ENCODE measurements at places on chromosomes 12 and 14. TPM values are rescaled to one million over a fixed set of nuclear protein-coding genes. Genes with fewer than 3 reads are reported as not detected.
A peak's percentile ranks its signal among the peaks of the same experiment; 100 is the strongest.

GRCh38 chr12:95739561-95740313, 50.8 kb downstream of the NTN4 start:
- no peaks in the 10 kb centered on the region for H3K36me3 ChIP-seq
- DNase-seq: no peak
- no peaks in the 10 kb centered on the region for H3K27me3 ChIP-seq
- H3K4me1 ChIP-seq: no peaks in the 10 kb centered on the region
- no peak overlapping the region for H3K4me3 ChIP-seq

- peaks cover 12% of the 10 kb centered on the region for H3K36me3 ChIP-seq
- no peaks in the 10 kb centered on the region for H3K27me3 ChIP-seq
- no peaks in the 10 kb centered on the region for H3K4me1 ChIP-seq
- DNase-seq: no peak
- no peak overlapping the region for H3K27ac ChIP-seq
These were observed 2.1 kb upstream of the AKAP5 start for GRCh38 chr14:64463195-64463594.

DNA sequence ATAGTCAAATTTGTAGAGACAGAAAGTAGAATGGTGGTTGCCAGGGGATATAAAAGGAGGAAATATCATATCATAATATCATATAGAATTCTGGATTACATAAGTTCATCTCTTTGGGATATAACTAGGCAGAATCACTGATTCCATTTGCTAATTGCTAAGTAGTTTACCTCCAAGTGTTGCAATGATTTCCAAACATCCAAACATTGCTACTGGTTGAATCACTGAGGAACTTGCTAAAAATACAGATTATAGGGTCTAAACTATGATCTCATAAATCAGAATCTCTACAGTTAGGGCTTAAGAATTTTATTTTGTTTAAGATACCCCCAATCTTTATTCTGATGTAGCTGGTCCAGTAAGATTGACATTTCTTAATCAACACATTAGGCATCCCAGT, 16.1 kb upstream of the TAS2R42 start:
- no peak overlapping the region for H3K4me3 ChIP-seq
- no peak overlapping the region for H3K27ac ChIP-seq
- no peaks in the 10 kb centered on the region for H3K4me1 ChIP-seq
- H3K36me3 ChIP-seq: peaks cover 2% of the 10 kb centered on the region

DNA sequence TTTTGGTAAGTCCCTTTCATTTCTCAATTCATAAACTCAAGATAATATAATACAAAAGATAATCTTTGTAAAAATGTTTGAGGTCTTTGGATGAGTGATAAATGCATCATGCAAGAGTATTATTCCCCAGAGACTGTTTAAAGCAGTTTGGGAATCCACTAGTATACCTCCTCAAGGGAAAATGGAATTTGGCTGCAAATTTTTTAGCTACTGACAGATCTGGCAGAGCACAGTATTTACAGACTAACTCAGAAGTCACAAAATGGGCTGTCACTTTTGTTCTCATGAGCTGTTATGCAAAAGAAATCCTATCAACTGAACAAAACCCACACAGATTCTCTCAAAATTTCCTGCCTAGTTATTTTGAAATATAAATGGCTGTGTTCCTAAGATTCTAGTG, 9.9 kb downstream of the SPIC start:
- no peak overlapping the region for H3K4me3 ChIP-seq
- no peaks in the 10 kb centered on the region for H3K27me3 ChIP-seq
- no peaks in the 10 kb centered on the region for H3K36me3 ChIP-seq
- H3K27ac ChIP-seq: no peak overlapping the region
- DNase-seq: no peak

- no peaks in the 10 kb centered on the region for H3K27me3 ChIP-seq
- no peak overlapping the region for H3K4me3 ChIP-seq
- H3K4me1 ChIP-seq: peaks cover 5% of the 10 kb centered on the region
These were observed 121.2 kb downstream of the PRICKLE1 start for GRCh38 chr12:42468341-42468821.

DNA sequence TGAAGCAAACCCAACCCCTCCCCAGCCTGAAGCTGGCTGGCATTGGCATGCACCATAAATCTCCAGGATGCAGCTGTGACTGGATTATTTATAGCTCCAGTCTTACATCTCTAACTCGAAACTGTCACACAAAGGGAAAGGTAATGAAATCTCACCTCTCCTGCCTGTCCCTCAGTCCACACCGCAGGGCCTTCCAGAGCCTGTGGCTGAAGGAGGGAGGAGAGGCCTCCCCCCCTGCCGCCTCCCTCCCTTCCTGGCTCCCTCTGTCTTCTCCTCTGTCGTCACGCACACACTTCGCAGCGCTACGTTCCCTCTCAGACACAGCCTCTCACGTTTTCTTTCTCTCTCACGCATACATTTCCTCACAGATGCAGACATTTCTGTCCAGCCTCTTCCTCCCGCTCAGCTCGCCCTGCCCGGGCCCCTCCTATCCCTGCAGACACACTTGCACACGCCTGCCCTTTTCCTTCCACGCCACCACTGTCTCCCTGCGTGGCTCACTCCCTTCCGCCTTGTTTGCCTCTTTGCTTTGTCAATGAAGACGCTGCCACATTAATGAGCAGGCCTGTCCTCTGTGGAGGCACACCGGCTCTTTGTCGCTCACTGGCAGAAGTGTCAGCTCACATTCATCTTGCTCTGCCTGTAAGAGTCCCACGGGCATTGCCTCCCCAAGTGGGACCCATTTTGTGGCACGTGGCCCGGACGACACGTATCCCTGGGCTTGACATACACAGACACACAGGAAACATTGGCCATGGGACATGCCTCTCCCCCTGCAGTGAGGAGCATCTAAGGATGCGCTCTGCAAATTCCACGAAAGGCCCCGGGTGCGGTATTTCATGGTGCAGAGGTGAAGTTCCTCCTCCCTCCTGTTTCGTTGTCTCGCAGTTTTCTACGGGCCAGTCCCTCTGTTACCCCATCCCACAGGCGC, 27.9 kb downstream of the IRF2BPL start:
- peaks cover 17% of the 10 kb centered on the region for H3K4me1 ChIP-seq
- H3K36me3 ChIP-seq: no peaks in the 10 kb centered on the region
- no peaks in the 10 kb centered on the region for H3K27me3 ChIP-seq
- no peak overlapping the region for H3K4me3 ChIP-seq

DNA sequence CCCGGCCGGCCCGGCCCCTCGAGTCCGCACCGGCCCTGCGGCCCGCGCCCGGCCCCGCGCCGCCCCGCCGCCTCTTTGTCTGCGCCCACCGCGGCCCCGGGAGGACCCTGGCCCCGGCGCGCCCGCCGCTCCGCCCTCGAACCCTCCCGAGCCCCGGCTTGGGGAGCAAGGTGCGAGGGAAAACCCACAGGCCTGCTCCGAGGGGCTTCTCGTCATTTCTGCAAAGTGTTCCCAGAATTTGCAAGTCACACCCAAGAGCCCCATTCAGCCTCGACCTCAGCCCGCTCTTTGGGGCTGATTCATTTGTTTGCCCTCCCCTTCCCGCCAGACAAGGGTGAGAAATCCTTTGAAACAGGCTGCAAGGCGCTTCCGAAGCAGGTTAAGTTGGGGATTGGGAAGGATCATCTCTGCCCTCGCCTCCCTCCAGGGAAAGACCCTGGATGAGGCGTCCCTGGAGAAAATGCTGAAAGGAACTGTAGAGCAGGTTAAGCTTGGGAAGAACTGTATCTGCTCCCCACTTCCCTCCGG, 325 bp upstream of the CLIP1 start:
- peak overlapping the region; percentile 79 for H3K4me3 ChIP-seq
- no peaks in the 10 kb centered on the region for H3K27me3 ChIP-seq
- H3K4me1 ChIP-seq: no peaks in the 10 kb centered on the region
- no peaks in the 10 kb centered on the region for H3K36me3 ChIP-seq

DNA sequence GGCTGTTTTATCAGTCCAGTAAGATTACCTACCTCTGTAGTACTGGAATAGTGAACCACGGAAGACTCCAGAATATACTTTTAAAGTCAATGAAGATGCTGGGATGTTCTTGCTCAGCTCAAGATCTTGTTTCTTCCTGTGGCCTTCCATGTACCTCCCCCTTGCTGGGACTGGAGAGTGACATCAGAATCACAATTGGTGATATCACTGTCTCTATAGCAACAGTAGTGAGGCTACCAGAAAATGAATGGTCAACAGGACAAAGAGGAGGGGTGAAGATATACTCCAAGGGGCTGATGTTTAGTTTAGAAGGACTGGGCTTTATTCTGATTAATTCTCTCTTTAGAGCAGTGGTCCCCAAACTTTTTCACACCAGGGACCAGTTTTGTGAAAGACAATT, 3.8 kb downstream of the AKAP3 start:
- H3K27me3 ChIP-seq: no peaks in the 10 kb centered on the region
- H3K4me1 ChIP-seq: no peaks in the 10 kb centered on the region
- H3K27ac ChIP-seq: no peak overlapping the region
- H3K4me3 ChIP-seq: no peak overlapping the region

- H3K27ac ChIP-seq: no peak overlapping the region
- DNase-seq: no peak
- peaks cover 7% of the 10 kb centered on the region for H3K4me1 ChIP-seq
- H3K4me3 ChIP-seq: no peak overlapping the region
- peaks cover 23% of the 10 kb centered on the region for H3K27me3 ChIP-seq
These were observed 91.9 kb downstream of the DPF3 start for GRCh38 chr14:72801836-72802587.

GRCh38 chr14:100708425-100709288, 18.0 kb upstream of the DLK1 start:
- no peaks in the 10 kb centered on the region for H3K4me1 ChIP-seq
- DNase-seq: peak; percentile 94

- no peak for DNase-seq
- H3K36me3 ChIP-seq: no peaks in the 10 kb centered on the region
- H3K27me3 ChIP-seq: no peaks in the 10 kb centered on the region
These were observed 336.0 kb upstream of the SOX5 start for GRCh38 chr12:24285448-24285847.

DNA sequence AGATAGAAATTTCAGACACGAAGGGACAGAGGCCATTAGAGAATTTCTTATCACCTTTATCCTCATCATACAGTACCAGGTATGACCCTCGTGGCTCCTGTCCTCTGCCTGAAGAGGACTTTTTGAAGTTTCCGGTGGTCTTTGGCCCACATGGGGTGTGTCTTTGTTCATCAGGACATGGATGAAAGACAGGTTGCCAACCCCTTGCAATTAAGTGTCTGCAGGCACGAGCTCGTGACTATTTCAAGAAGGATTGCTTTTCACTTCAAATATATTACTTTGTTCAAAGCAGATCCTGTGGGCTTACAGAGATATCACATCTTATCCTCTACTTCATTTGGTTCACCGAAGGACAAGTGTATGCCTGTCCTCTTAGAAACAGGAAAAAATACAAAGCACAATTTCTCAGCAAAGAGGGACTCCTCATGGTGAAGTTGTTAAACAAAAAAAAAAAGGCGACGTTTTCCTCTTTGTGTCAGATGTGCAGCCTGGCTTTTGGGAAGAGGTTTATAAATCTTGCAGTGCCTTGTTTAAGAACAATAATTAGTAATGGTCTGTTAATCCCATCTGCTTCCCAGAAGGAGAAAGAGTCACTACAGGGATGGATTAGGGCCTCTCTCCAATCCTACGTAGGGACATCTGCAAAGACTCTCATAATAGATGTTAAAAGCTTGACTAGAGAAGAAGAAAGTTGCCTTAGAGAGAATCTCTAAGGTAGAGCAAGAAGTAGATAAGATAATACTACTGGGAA, 13.5 kb upstream of the FAM234B start:
- no peaks in the 10 kb centered on the region for H3K27me3 ChIP-seq
- H3K27ac ChIP-seq: no peak overlapping the region
- no peak for DNase-seq
- H3K4me3 ChIP-seq: no peak overlapping the region
- no peaks in the 10 kb centered on the region for H3K36me3 ChIP-seq

GRCh38 chr14:61559641-61560201, 135.6 kb upstream of the HIF1A start:
- no peaks in the 10 kb centered on the region for H3K4me1 ChIP-seq
- no peaks in the 10 kb centered on the region for H3K36me3 ChIP-seq
- no peak overlapping the region for H3K4me3 ChIP-seq
- H3K27me3 ChIP-seq: no peaks in the 10 kb centered on the region
- H3K27ac ChIP-seq: no peak overlapping the region
- peak; percentile 39 for DNase-seq

GRCh38 chr12:49777341-49777740, 36.0 kb downstream of the TMBIM6 start:
- no peak overlapping the region for H3K4me3 ChIP-seq
- H3K36me3 ChIP-seq: no peaks in the 10 kb centered on the region
- H3K27ac ChIP-seq: no peak overlapping the region

DNA sequence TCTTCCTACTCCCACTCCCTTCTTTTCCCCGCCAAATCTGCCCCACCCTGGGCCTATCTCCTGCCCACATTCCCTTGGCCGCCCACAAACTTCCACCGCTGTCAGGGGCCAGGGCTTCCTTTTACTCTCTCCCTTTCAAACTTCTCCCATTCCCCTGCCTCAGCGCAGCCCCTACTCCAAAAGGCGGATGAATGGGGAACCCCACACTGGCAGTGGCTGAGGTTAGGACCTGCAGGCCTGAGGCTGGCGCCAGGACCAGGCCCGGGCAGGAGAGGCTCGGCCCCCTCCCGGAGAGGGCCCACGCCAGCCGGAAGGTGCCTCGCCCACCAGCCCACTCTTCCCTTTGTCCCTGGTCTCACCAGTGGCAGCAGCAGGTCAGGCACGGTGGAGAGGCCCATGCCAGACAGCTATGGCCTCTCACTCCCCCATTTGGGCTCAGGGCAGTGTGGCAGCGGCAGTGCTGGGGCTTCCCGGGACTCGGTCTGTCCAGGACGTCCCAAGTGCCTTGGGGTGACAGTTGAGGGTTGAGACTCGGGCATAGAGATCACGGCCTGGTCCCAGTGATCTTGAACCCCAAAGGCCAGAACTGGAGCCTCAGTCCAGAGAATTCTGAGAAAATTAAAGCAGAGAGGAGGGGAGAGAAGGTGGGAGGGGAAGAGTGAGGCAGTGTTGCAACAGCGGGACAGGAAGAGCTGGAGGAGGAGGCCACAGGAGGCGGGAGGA, at the start of gene TNFRSF1A:
TSS of gene TNFRSF1A (minus strand) at position 660 of the 723 bp plus-strand sequence. CDS start at position 398, 262 bp downstream.
- H3K27me3 ChIP-seq: no peaks in the 10 kb centered on the region
- H3K27ac ChIP-seq: no peak within 1 kb of the TSS
- peaks cover 30% of the 10 kb centered on the region for H3K4me1 ChIP-seq
- peak; percentile 82 for DNase-seq

GRCh38 chr14:58777541-58777979, 139.8 kb downstream of the DACT1 start:
- H3K27me3 ChIP-seq: no peaks in the 10 kb centered on the region
- no peak for DNase-seq
- H3K4me1 ChIP-seq: peaks cover 3% of the 10 kb centered on the region
- no peak overlapping the region for H3K27ac ChIP-seq

GRCh38 chr14:75022655-75023054, 19.9 kb downstream of the EIF2B2 start:
- no peak overlapping the region for H3K27ac ChIP-seq
- H3K27me3 ChIP-seq: no peaks in the 10 kb centered on the region
- no peak overlapping the region for H3K4me3 ChIP-seq
- H3K4me1 ChIP-seq: no peaks in the 10 kb centered on the region
- DNase-seq: peak; percentile 40

- no peaks in the 10 kb centered on the region for H3K4me1 ChIP-seq
- H3K27me3 ChIP-seq: no peaks in the 10 kb centered on the region
- H3K27ac ChIP-seq: no peak overlapping the region
- peaks cover 7% of the 10 kb centered on the region for H3K36me3 ChIP-seq
- peak; percentile 85 for DNase-seq
- no peak overlapping the region for H3K4me3 ChIP-seq
These were observed 42.0 kb upstream of the GPR68 start for GRCh38 chr14:91286530-91286937.

SLC8B1 gene
- 10.6 TPM for total RNA-seq

RPGRIP1 gene
- 0.59 TPM for total RNA-seq

KRT85 gene
- total RNA-seq: not detected

SLCO1B1 gene
- 0.09 TPM for total RNA-seq

CLEC2D gene
- 2.3 TPM for total RNA-seq

BORCS5 gene
- total RNA-seq: 13.9 TPM

CD163 gene
- total RNA-seq: 0.09 TPM

CMTM5 gene
- total RNA-seq: not detected

TAS2R19 gene
- 2.6 TPM for total RNA-seq

TMPRSS12 gene
- total RNA-seq: not detected

CLBA1 gene
- 2.4 TPM for total RNA-seq

RNASE3 gene
- total RNA-seq: not detected
